ENCODE measurements at places on chromosomes 2 and 18. TPM values are rescaled to one million over a fixed set of nuclear protein-coding genes. Genes with fewer than 3 reads are reported as not detected.

Gene FTCDNL1
- total RNA-seq = 5.1 TPM

Gene ERFE
- total RNA-seq = not detected

Gene POTEE
- 0.06 TPM for total RNA-seq

Gene ARL6IP6
- 6.7 TPM for total RNA-seq

Gene IHH
- not detected for total RNA-seq

Gene GATA6
- total RNA-seq = 89.3 TPM

- no peaks in the 10 kb centered on the region for H3K36me3 ChIP-seq
- DNase-seq = no peak
- no peak overlapping the region for H3K4me3 ChIP-seq
- no peak overlapping the region for H3K27ac ChIP-seq
These were observed 435.3 kb downstream of the TGIF1 start for GRCh38 chr18:3885209-3885792.

GRCh38 chr2:218849721-218850120, 9.9 kb upstream of the WNT6 start:
- no peak for DNase-seq
- no peaks in the 10 kb centered on the region for H3K36me3 ChIP-seq
- peaks cover 56% of the 10 kb centered on the region for H3K27me3 ChIP-seq
- no peak overlapping the region for H3K27ac ChIP-seq

- no peaks in the 10 kb centered on the region for H3K36me3 ChIP-seq
- DNase-seq = peak; percentile 51
- H3K4me3 ChIP-seq = no peak overlapping the region
- no peak overlapping the region for H3K27ac ChIP-seq
These were observed 72.5 kb downstream of the DHRS9 start for GRCh38 chr2:169141713-169142352.

GRCh38 chr2:186841940-186842339, 7.0 kb downstream of the ZSWIM2 start:
- no peak for DNase-seq
- H3K4me1 ChIP-seq = no peaks in the 10 kb centered on the region
- no peaks in the 10 kb centered on the region for H3K36me3 ChIP-seq
- H3K27ac ChIP-seq = no peak overlapping the region

- DNase-seq = no peak
- H3K27ac ChIP-seq = no peak overlapping the region
- peaks cover 28% of the 10 kb centered on the region for H3K4me1 ChIP-seq
- no peak overlapping the region for H3K4me3 ChIP-seq
- no peaks in the 10 kb centered on the region for H3K36me3 ChIP-seq
These were observed 51.1 kb downstream of the MAP2 start for GRCh38 chr2:209474960-209475359.

DNA sequence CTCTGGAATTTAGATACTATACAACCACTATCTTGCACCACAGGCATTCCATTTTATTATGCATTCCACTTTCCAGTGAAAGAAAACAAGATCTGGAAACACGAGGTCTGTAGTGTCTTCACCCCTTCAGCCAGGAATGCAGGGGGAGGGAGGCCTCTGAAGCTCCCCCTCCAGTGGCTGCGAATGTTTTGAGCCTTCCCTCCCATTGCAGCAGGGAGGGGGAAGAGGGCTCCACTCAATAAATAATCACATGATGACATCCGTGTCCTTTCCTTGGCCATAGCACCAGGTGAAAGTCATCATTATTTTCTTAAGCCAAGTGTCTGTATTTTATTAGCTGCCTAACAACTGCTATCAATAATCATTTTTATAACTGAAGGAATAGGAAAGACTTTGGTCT, 38.6 kb downstream of the ALPK2 start:
- H3K4me3 ChIP-seq = no peak overlapping the region
- no peaks in the 10 kb centered on the region for H3K27me3 ChIP-seq
- peaks cover 33% of the 10 kb centered on the region for H3K4me1 ChIP-seq
- H3K27ac ChIP-seq = peak overlapping the region; percentile 20
- no peak for DNase-seq

GRCh38 chr2:205188239-205189138, 493.8 kb upstream of the NRP2 start:
- no peaks in the 10 kb centered on the region for H3K4me1 ChIP-seq
- H3K27me3 ChIP-seq = no peaks in the 10 kb centered on the region
- H3K36me3 ChIP-seq = no peaks in the 10 kb centered on the region
- DNase-seq = peak; percentile 29
- H3K4me3 ChIP-seq = no peak overlapping the region
- H3K27ac ChIP-seq = no peak overlapping the region

DNA sequence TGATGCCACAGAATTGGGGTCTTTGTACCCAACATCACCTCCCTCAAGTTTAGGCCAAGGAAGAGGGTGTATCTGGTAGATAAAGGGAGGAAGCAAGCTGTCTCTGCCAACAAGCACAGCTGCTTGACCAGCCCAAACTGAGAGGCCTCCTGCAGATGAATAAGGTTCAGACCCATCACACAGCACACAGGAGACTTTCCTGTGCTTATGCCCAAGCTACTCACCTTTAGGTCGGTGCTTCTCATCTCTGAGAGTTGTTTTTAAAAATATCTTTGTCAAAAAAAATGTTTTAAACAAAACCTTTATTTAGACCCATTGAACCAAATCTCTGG, 24.7 kb upstream of the SP3 start:
- peaks cover 41% of the 10 kb centered on the region for H3K4me1 ChIP-seq
- no peaks in the 10 kb centered on the region for H3K36me3 ChIP-seq
- peak overlapping the region; percentile 79 for H3K27ac ChIP-seq
- no peak overlapping the region for H3K4me3 ChIP-seq
- DNase-seq = no peak
- no peaks in the 10 kb centered on the region for H3K27me3 ChIP-seq

GRCh38 chr2:182503886-182504285, 77.0 kb upstream of the PDE1A start:
- no peak for DNase-seq
- no peak overlapping the region for H3K27ac ChIP-seq
- H3K36me3 ChIP-seq = no peaks in the 10 kb centered on the region
- no peaks in the 10 kb centered on the region for H3K27me3 ChIP-seq
- H3K4me3 ChIP-seq = no peak overlapping the region
- peaks cover 12% of the 10 kb centered on the region for H3K4me1 ChIP-seq

GRCh38 chr2:113185664-113186432, 12.1 kb downstream of the PSD4 start:
- H3K36me3 ChIP-seq = no peaks in the 10 kb centered on the region
- H3K27ac ChIP-seq = no peak overlapping the region
- H3K27me3 ChIP-seq = no peaks in the 10 kb centered on the region
- no peaks in the 10 kb centered on the region for H3K4me1 ChIP-seq

DNA sequence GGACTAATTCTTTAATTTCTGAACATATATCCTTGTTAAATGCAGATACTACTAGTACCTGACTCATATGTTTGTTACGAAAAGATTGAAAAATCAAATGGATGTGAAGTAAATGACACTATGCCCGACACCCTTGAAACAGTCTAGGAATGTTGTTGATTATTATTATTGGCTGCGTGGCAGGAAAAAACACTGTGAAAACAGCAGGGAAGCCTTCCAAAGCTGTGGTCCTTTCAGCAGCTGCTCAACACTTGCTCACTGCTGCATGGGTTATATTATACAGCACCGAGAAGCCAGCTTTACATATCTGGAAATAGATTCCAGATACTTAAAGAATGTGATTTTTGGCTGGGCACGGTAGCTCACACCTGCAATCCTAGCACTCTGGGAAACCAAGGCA, 26.5 kb downstream of the CRYGD start:
- no peak overlapping the region for H3K4me3 ChIP-seq
- DNase-seq = no peak
- no peaks in the 10 kb centered on the region for H3K27me3 ChIP-seq
- no peak overlapping the region for H3K27ac ChIP-seq
- peaks cover 6% of the 10 kb centered on the region for H3K4me1 ChIP-seq

DNA sequence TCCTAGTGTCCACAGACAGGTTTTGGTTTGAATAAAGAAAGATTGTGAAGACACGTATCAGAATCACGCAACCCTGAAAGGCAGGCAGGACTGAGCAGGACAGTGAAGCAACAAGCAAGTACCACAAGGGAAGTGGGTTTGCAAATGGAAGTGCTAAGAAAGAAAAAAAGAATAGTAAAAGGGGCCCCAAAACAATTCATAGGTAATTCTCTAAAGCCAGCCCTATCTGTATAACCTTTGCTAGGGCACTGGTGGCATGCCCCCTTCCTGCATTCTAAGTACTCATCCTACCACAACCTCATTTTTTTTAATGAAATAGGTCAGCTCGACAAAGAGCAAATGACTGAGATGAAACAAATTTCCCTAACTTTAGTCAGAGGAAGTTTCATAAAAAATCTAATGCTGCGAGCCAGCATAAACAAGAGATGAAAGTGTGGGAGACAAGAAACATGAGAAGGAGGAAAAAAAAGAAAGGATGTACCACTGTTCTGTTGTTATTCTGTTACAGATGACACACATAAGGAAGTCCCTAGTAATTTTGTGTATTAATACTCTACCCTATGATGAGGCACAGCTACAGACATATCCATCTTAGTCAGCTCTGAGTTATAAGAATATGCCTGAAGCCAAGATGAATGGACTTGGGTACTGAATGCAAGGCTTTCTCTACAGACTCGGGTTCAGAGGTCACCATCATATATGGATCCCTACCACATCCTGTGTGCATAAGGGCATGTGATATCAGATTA, 32.2 kb downstream of the IKZF2 start:
- H3K4me3 ChIP-seq = no peak overlapping the region
- no peaks in the 10 kb centered on the region for H3K36me3 ChIP-seq
- peaks cover 17% of the 10 kb centered on the region for H3K4me1 ChIP-seq

GRCh38 chr18:627231-627630, 30.2 kb upstream of the TYMS start:
- no peak overlapping the region for H3K4me3 ChIP-seq
- DNase-seq = no peak
- H3K27me3 ChIP-seq = no peaks in the 10 kb centered on the region
- no peak overlapping the region for H3K27ac ChIP-seq

DNA sequence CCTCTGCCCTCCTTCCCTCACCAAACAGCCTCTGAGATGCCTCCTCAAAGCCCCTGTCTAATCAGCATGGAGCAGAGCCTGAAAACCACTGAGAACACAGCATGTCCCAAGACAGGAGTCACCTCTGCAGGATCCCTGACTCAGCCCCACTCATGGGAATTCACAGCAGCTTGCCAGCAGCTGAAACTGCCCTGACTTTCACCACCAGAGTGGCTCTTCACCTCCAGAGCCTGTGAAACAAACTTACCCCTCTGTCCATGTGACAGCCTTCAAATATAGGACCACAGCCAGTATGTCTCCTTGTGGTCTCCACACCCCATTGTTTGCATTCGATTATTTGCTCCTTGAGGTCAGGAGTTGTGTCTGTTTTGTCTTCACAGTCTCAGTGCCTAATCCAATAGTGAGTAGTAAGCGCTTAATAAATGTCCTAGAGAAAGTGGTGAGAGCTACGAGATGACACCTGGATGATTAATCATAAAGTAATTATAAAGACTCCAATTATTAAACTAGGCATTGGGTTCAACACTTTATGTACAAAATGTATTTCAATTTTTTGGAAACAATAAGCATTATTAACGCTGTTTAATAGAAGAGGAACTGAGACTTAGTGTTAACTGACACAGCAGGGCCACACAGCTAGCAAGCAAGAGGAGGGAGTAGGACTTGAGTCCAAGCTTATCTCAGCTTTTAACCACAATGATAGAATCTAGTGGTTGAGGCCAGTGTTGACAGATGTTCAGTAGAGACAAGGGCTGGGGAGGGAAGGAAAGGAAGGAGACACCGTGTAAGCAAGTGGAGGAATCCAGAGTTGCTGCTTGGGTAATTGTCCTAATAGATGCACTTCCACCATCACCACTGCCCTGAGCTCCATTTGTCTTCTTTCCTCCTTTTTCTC, 358.7 kb upstream of the TNP1 start:
- H3K4me3 ChIP-seq = no peak overlapping the region
- H3K4me1 ChIP-seq = peaks cover 15% of the 10 kb centered on the region
- DNase-seq = peak; percentile 17

DNA sequence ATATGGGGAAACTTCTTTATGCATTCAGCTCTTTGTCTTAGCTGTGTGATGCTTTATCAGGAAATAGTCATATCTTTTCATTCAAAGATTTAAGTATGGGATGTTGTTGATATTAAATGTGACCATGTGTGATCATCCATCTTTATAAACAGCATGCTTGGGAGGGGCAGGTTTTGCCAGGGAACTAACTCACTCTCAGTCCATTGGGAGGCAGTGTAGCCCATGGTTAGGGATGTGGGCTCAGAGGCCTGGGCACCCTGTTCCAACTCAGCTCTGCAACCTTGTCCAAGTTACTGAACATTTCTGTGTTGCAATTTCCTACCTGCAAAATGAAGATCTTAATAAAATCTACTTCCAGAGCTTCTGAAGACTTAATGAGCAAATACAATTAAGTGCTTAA, 92.0 kb upstream of the BCL2L11 start:
- no peak for DNase-seq
- no peaks in the 10 kb centered on the region for H3K36me3 ChIP-seq
- H3K27ac ChIP-seq = no peak overlapping the region
- H3K27me3 ChIP-seq = peaks cover 4% of the 10 kb centered on the region
- peaks cover 9% of the 10 kb centered on the region for H3K4me1 ChIP-seq

DNA sequence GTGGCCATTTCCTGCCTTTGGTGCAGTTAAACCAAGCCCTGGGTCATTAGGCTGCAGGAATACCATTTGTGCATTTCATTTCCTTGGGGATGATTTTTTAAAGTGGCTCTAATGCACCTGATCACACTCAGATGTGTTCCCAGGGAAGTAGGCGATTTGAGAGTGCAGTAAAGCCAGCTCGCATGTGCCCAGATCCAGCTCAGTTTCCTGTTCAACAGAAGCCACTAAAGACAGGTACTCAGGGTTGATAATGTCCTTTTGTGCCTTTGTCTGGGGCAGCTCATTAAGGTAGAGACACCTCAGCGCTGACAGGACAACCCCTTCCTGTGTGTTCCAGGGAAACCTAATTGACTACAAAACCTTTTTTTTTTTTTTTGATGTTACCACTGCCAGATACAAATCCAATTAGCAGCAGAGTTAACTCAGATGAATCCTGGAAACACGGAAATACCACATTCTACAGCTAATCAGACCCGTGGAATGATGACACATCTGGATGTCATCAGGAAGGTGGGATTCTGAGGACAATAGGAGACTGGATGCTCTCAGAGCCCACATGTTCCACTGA, 15.2 kb upstream of the CHRNA1 start:
- no peak overlapping the region for H3K27ac ChIP-seq
- H3K4me1 ChIP-seq = peaks cover 26% of the 10 kb centered on the region
- no peak overlapping the region for H3K4me3 ChIP-seq
- no peak for DNase-seq
- H3K36me3 ChIP-seq = no peaks in the 10 kb centered on the region

DNA sequence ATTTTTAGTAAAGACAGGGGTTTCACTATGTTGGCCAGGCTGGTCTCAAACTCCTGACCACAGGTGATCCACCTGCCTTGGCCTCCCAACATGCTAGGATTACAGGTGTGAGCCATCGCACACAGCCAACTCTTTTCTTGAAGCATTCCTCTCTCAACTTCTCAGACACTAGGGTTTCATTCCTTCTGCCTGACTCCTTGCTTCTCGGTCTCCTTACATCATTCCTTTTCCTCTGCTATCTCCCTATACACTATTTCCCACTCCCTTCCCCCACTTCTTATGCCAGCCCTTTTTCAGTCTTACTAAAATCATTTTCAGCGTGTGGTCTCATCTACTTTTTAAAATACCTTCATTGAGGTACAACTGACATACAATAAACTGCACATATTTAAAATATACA, 6.1 kb downstream of the SOS1 start:
- peaks cover 51% of the 10 kb centered on the region for H3K4me1 ChIP-seq
- no peak for DNase-seq
- no peak overlapping the region for H3K27ac ChIP-seq

GRCh38 chr18:9858642-9859041, 27.1 kb upstream of the TXNDC2 start:
- H3K4me3 ChIP-seq = no peak overlapping the region
- H3K36me3 ChIP-seq = no peaks in the 10 kb centered on the region
- H3K27me3 ChIP-seq = no peaks in the 10 kb centered on the region

- DNase-seq = no peak
- no peak overlapping the region for H3K27ac ChIP-seq
- H3K36me3 ChIP-seq = no peaks in the 10 kb centered on the region
- peaks cover 5% of the 10 kb centered on the region for H3K4me1 ChIP-seq
These were observed 82.5 kb downstream of the CERS6 start for GRCh38 chr2:168538534-168538933.

Data from heart right ventricle (tissue), 16 donors.